HCT116 (cell line): ENCODE measurements at places on chromosomes 7 and 10. TPM values are rescaled to one million over a fixed set of nuclear protein-coding genes. Genes with fewer than 3 reads are reported as not detected.

GRCh38 chr7:101111261-101111660 lies 15.6 kb upstream of the SERPINE1 start:
- no peak overlapping the region for H3K4me3 ChIP-seq
- DNase-seq, result no peak
- no peaks in the 10 kb centered on the region for H3K36me3 ChIP-seq
- H3K4me1 ChIP-seq, result peaks cover 30% of the 10 kb centered on the region

GRCh38 chr10:86402283-86402941 lies 35.8 kb upstream of the GRID1 start:
- DNase-seq, result no peak
- no peaks in the 10 kb centered on the region for H3K36me3 ChIP-seq
- no peaks in the 10 kb centered on the region for H3K27me3 ChIP-seq

DNA sequence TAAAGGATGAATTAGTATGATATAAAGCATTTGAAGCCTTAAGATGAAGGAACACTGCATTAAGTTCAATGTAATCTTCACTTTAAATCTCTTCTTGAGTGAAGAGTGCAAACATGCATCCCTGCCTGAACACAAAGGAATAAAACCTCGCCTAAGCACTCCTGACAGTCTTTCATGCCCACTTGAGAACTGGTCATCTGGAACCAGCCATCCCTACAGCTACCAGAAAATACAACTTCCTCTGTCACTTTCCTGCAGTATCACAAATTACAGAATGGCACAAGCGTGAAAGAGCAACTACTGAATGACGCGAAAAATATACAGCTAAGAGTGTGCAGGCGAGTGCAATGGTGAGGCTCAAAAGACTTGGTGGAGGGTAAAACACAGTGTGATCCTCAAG lies 1079.9 kb downstream of the CNTNAP2 start:
- no peak overlapping the region for H3K27ac ChIP-seq
- no peaks in the 10 kb centered on the region for H3K36me3 ChIP-seq
- H3K27me3 ChIP-seq, result no peaks in the 10 kb centered on the region
- DNase-seq, result no peak
- H3K4me1 ChIP-seq, result no peaks in the 10 kb centered on the region

DNA sequence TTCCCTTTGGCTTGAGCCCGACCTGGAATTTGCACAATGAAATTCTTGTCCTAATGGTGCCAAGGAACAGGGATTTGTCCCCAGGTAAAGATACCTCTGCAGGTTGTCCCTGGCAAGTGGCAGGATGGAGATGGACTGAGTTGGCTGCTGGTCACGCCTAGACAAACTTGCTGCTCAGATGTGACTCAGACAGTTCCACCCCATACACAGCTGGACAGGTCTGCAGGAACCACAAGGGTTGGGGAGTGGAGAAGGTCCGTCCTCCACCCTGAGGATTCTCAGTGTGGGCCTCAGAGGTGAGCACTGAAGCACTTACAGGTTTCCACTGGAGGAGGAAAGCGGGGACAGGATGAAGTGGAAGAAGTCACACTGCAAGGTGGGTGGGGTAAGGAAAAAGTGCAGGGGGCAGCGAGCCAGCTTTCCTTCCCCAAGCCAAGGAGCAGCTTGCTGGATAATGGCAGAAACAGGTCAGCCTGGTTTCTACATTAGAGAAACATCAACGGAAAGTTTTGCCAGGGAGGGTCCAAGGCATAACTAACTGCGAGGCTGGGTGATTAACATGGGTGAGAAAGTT lies 20.5 kb downstream of the ITPRIP start:
- H3K4me3 ChIP-seq, result no peak overlapping the region
- DNase-seq, result no peak
- no peak overlapping the region for H3K27ac ChIP-seq
- H3K36me3 ChIP-seq, result peaks cover 19% of the 10 kb centered on the region

DNA sequence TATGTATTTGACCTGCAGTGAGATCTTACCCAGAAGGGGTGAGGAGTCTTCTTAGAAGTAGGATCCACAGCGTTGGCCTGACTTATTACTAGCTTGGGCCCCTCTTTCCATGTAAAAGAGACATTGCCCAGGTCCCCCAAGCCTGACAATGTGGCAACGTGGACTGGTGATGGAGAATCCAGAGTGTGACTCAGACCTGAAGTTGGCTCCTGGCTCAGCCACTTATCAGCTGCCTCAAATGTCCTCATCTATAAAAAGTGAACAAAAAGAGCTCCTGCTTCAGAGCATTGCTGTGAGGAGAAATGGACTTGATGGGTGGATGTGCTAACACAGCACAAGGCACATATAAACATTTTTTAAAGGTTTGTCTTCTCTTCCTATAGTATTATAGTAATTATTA lies 35.4 kb upstream of the TECTB start:
- H3K4me1 ChIP-seq, result peaks cover 4% of the 10 kb centered on the region; the same call in 1 of the 2 replicates
- DNase-seq, result no peak
- no peak overlapping the region for H3K4me3 ChIP-seq
- H3K36me3 ChIP-seq, result no peaks in the 10 kb centered on the region
- H3K27ac ChIP-seq, result no peak overlapping the region

DNA sequence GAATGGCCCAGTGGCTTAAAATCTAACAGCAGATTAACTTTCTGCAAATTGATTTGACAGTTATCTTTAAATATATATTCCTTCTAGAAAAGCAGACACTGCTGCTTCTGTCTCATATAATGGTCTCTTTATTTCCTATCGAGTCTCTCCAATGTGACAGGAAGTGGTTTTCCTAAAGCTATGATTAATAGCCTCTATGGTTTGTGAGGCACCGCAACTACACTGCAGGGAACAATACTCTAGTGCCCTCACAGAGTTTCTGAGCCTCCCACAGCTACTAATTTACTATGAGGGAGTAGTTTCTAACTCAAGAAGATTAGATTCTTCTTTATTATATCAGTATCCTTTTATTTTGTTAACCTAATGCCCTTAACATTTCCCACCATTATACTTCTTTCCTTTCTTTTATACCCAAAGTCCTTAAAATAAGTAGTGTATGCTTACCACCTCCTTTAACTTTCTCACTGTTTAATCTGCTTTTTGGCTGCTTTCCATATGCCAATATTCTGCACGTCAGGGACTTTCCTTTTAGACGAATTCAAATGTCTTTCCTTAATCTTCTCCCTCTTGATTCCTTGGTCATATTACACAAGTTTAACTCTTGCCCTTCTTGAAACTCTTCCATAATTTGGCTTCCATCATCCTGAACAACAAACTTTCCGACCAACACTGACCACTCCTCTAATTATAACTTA lies 23.8 kb upstream of the AHR start:
- no peaks in the 10 kb centered on the region for H3K27me3 ChIP-seq
- no peak overlapping the region for H3K4me3 ChIP-seq
- no peaks in the 10 kb centered on the region for H3K36me3 ChIP-seq
- peaks cover 10% of the 10 kb centered on the region; the same call in 1 of the 2 replicates for H3K4me1 ChIP-seq
- no peak for DNase-seq

- no peaks in the 10 kb centered on the region for H3K27me3 ChIP-seq
- H3K27ac ChIP-seq, result no peak overlapping the region
- DNase-seq, result no peak
- no peaks in the 10 kb centered on the region for H3K36me3 ChIP-seq
- H3K4me3 ChIP-seq, result no peak overlapping the region
These were observed 662.7 kb upstream of the POT1 start for GRCh38 chr7:125592331-125592730.

SERPINE1 gene
- 12.8 TPM for total RNA-seq
